ENCODE measurements at places on chromosomes 6 and 20.

- no peak for DNase-seq
Measured at GRCh38 chr6:41021832-41022231, 17.2 kb downstream of the UNC5CL start.

- DNase-seq, result no peak
Measured at GRCh38 chr20:2387180-2387577, 6.5 kb downstream of the TGM6 start.

GRCh38 chr6:53546281-53546680, 1.4 kb upstream of the GCLC start:
- no peak for DNase-seq

- DNase-seq, result no peak
Measured at GRCh38 chr20:45111799-45112471, 3.0 kb downstream of the WFDC5 start.

DNA sequence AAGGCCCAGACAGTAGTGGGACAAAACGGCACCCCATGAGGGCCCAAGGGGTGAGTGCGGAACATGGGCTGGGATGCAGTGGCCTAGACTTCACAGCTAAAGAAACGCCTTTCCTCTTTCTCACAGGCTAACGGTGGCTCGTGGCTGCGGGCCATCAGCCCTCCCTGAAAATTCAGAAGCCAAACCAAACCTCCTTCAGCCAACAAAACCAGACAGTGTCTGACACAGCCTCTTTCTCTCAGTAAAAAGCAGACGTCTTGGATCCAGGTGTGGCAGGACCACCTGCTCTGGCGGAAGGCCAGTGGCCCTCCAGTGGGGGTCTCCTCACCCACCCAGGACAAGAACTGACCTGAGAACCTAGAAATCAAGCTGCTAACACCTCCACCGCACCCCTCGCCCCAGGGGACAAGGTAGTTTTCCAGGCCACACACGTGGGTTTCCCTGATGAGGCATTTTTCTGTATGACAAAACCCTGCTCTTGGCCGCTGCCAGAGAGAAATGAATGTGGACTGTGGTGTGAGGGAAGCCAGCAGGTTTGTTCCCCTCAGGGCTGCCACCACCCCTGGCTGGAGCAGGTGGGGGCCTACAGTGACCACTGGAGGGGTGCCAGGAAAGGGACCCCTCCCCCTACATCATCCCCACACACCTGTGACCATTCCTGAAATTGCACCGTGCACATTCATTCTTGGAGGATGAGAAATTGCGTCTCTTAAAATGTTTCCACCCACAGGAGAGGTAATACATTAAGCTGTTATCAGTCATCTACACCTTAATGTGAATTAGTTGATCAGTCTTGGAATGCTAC, 76.8 kb upstream of the PIM1 start:
- DNase-seq, result no peak

- DNase-seq, result no peak
Measured at GRCh38 chr6:129882510-129883023, 21.5 kb upstream of the TMEM244 start.

DNA sequence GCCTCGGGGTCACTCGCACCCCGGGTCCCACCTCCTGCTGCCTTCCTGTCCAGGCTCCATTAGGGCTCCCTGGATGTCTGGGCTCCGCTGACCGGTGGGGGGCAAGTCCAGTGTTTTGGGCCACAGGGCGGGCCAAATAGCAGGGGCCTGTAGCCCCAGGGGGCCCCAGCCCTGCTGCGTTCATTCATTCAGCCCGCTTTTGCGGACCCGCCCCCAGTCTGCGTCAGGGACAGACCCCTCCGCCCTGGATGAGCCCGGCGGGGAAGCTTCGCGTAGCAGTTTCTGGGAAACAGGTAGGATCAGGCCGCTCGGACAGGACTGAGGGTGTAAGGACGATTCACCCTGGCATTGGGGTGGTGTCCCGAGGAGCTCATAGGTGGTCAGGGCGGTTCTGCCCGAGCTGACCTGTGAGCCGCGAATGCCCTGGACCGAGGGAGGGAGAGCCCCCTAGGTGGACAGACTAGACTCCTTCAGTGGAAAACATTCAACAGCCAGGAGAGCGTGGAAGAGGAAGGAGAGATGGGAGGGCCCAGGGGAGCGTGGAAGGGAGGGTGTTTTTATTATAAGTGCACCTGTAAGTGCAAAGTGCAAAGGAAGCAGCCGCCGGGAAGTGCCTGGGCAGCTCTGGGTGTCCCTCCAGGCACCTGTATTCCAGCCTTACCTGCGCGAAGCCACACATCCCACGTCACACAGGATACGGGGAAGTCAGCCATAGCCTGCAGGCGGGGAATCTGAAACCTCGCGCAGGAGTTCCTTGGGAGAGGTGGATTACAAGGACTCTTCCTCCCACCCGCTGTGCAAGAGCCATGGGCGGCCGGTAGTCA, 662 bp downstream of the ENTPD6 start:
- no peak for DNase-seq

DNA sequence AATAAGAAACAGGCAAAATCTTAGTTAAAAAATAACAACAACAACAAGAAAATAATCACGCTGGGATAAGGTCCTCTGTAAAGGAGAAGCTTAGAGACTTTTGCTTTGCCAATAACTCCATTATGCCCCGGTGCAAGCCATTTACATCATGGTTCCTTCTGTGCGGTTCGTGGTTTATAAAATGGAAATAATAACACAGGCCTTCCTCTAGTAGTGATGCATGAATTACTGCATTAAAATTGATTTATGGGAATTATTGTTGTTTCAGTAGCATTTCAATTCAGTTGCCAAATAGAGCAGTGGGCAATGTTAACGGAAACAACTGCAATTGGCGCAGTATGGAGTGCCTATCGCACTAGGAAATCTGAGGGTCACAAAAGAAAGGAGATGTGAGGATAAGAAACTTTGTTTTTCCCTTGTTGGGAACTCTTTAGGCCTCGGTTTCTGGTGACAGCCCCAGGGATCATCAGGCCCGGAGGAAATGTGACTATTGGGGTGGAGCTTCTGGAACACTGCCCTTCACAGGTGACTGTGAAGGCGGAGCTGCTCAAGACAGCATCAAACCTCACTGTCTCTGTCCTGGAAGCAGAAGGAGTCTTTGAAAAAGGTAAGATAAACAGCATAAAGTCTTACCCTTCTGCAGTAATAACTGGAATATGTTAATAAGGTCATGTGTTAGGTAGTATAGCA, 1.1 kb downstream of the CD109 start:
- DNase-seq, result no peak

DNA sequence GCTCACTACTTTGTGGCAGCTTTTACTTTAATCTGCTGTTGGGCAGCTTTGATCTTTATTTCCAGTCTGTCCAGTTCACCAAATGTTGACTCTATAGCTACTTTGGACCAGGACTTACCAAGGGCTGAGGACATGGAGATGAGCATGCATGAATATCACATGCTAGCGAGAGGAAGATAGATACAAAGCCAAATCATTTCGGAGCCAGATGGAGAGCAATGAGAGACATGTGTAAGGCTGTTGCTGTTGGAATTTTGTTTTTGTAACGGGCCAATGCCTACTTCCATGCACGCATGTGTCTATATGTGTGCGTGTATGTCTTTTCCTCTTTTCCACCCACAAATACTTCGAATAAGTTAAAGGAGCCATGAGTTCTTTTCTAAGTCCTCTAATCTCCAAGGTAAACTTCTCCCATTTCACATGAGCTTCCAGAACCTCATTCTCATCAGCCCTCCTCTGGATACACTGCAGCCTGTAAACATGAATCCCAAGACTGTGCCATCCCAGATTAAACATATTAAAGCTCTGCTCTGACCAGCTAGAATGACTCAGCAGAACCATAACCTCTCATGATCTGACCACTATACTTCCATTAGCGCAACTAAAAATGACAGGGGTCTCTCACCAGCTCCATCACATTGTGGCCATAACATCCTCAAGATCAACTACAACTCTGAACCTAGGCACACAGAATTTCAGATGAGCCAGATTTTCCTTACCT, 160.7 kb downstream of the LRFN2 start:
- no peak for DNase-seq

- no peak for DNase-seq
Measured at GRCh38 chr6:361411-362132, 30.0 kb upstream of the IRF4 start.

GRCh38 chr6:146876271-146877151, 277.7 kb downstream of the ADGB start:
- no peak for DNase-seq

- no peak for DNase-seq
Measured at GRCh38 chr6:148431840-148432239, 89.2 kb downstream of the SASH1 start.

- DNase-seq, result no peak
Measured at GRCh38 chr20:3156811-3157619, 2.6 kb downstream of the FASTKD5 start.

GRCh38 chr6:132663661-132664060, 4.7 kb upstream of the TAAR1 start:
- DNase-seq, result no peak

- DNase-seq, result peak; percentile 37
Measured at GRCh38 chr6:45922728-45923351, 92.8 kb downstream of the CLIC5 start.

- no peak for DNase-seq
Measured at GRCh38 chr6:100845676-100846075, 35.5 kb downstream of the ASCC3 start.

- DNase-seq, result no peak
Measured at GRCh38 chr6:170207586-170208181, 83.2 kb downstream of the DLL1 start.

DNA sequence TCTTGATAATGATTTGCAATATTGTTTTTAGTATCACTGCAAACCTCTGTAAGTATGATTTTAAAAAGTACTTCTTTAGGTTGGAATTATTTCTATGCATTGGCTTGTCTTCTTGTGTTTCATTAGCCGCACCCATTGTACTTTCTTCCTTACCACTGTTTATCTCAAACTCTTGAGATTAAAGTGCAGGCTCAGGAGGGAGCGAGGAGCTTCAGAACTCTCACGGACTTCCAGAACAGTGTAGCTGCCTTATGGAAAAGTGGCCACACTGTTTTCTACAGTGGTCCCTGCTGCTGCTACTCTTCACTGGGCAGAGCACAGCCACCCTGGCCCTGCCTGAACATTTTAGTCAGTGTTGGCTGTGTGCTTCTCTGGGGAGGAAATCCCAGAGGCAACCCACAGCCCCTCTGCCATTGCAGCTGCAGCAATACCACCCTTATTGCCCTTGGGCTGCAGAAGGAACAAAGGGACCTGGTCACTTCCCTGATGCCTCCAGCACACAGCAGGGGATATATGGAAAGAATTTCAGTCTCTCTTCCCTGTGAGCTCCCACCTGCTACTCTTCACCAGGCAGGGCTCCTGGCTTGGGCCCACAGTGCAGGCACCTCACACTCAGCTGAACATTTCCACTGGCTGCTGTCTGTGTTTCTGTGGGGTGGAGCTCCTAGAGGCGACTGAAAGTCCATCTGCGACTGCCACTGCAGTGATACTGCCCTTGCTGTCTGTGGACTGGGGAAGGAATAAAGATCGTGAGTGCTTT, 91.7 kb upstream of the MAP3K4 start:
- no peak for DNase-seq

- DNase-seq, result no peak
Measured at GRCh38 chr6:107642095-107642860, 152.4 kb downstream of the SOBP start.

DNA sequence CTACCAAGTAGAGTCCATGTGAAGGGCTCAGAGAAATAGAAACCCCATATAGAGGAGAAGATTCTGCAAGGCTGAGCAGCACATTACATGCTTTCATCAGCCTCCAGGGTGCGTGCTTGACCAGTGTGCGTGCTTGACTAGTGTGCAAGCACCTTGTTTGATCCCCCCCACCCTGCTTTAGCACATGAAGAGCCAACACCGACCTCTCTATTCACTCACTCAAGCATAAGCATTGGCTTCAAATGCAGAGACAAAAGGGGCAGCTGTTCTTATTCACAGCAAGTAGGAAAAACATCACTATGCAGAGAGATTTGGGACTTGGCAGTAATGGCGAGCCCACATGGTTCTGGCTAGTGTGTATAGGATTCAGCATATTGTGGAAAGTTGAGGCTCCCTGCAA, 278.7 kb upstream of the RNF217 start:
- no peak for DNase-seq

- no peak for DNase-seq
Measured at GRCh38 chr6:4268171-4268570, 132.8 kb upstream of the ECI2 start.

DNA sequence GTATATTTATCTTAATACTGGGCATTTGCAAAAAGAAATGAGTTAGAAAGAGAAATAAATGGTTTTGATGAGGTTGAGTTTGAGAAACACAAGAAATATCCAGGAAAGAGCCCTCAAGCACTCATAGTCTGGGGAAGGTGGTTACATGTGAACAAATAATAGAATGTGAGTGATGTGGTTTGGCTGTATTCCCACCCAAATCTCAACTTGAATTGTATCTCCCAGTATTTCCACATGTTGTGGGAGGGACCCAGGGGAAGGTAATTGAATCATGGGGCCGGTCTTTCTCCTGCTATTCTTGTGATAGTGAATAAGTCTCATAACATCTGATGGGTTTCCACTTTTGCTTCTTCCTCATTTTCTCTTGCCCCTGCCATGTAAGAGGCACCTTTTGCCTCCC, 334.1 kb downstream of the COL12A1 start:
- no peak for DNase-seq

- DNase-seq, result no peak
Measured at GRCh38 chr20:7883309-7883708, 56.9 kb downstream of the HAO1 start.

DNA sequence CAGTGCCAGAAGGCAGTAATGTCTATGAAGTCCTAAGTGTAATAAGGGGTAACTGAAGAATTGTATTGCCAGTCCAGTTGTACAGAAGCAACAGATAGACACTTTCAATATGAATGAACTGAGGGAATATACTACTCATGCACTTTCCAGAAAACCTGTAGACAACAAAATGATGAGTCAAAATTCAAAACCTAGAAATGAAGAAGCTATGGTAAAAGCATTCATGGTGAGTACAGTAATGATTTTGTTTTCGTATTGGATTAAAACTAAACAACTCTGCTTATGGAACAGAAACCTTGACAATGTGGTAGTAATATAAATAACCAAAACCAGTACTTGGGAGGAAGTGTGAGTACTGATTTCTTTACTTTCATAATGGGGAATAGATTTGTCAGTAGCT, 35.0 kb downstream of the ARMC2 start:
- DNase-seq, result no peak

DNA sequence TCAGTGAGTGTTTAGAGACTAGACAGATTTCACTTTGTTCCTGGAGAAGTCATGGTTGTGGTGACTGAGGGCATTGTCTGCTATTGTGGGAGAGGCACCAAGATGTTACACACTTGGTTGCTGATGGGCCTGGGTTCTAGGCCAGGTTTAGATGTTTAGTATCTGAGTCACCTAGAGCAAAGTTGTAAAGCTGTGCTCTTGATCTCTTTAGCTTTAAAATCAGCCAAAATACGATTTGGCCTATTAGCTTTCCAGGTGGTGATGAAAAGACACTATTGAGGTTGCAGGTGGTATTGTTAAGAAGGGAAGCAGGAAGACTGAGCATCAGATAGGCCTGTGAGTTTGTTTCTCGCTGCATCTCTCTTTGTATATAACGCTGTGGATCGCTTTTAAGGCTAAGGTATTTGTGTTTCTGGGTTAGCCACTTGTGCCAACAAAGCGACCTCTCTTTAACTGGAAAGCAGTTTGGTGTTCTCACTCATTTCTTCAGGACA, 48.6 kb downstream of the FOXO3 start:
- no peak for DNase-seq

- no peak for DNase-seq
Measured at GRCh38 chr20:50837532-50838321, 42.9 kb downstream of the BCAS4 start.
